ENCODE measurements at places on chromosomes 4 and X.

- no peak for DNase-seq
These were observed 59.6 kb upstream of the DRP2 start for GRCh38 chrX:101160001-101160400.

GRCh38 chrX:21802054-21802670, 37.3 kb upstream of the MBTPS2 start:
- no peak for DNase-seq

DNA sequence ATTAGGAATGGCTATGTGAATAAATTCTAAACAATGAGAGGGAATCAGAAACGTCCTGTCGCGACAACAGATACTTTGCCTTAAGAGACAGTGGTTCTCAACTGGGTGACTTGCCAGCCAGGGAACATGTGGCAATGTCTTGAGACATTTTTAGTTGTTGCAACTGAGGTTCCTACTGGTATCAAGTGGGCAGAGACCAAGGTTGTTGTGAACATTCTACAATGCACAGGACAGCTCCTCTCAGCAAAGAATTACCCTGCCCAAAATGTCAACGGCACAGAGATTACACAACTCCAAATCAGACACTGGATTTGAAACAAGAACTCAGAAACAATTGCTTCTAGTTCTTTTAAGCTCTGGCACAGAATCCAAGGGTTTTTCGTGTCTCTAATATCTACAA, 128.6 kb downstream of the ARHGAP6 start:
- no peak for DNase-seq

GRCh38 chrX:126265116-126265515, 99.0 kb upstream of the DCAF12L2 start:
- DNase-seq: no peak

- DNase-seq: no peak
These were observed 89.0 kb downstream of the COMMD8 start for GRCh38 chr4:47374477-47374876.
